Adrenal gland (tissue), 19 donors: ENCODE measurements at places on chromosomes 2 and 18. TPM values are rescaled to one million over a fixed set of nuclear protein-coding genes. Genes with fewer than 3 reads are reported as not detected.

DNA sequence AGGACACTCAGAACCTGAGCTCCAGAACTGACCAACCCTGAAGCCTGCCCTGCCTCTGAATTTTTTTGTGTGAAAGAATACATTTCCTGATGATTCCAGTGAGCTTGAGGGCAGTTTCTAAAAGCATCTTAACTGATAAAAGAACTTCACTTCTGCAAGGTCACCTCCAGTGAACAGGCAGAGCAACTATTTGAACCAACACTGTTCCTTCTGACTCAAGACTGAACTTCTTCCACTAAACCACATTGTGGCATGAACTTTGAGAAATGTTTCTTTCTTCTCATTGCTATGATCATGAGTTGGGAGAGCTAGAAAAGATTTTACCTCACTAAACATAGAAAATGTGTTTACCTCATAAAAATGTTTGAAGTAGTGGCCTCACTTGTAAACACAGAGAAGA is 83.8 kb upstream of the SERTAD2 start:
- no peak for DNase-seq

GRCh38 chr2:207151048-207151447 is 14.7 kb downstream of the KLF7 start:
- DNase-seq = no peak

DNA sequence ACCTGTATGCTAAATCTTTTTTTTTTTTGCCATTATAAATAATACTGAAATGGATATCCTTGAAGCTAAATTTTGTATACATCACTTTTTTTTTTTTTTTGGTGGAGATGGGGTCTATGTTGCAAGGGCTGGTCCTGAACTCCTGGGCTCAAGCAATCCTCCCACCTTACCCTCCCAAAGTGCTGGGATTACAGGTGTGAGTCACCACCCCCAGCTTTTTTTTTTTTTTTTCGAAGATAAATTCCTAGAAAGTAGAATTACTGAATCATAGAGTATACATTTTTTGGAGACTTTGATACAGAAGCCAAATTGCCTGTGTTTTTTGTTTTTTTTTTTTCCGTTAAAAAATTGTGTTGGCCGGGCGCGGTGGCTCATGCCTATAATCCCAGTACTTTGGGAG is 51.0 kb upstream of the MCFD2 start:
- DNase-seq = no peak

- DNase-seq = no peak
Observed at GRCh38 chr18:67726882-67727281, 210.4 kb upstream of the DSEL start.

- no peak for DNase-seq
Observed at GRCh38 chr2:215994911-215995310, 18.4 kb downstream of the MREG start.

DNA sequence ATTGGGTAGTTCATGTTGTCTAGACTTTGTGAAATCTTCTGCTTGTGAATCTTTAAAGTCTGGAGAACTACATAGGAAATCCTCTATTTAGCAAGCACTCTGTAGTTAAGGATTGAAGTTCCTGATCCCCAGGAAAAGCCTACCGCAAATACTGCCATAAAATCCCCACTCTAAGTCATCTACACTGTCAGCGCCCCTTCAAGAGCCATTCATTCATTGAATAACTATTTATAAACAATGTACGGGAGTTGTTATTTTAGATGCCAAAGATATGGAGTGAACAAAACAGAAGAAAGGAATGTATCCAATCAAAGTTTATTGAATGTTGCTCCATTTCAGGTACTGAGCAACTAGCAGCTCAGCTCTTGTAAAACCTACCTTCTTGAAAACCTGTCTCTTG is 36.5 kb upstream of the SLC39A10 start:
- no peak for DNase-seq

DNA sequence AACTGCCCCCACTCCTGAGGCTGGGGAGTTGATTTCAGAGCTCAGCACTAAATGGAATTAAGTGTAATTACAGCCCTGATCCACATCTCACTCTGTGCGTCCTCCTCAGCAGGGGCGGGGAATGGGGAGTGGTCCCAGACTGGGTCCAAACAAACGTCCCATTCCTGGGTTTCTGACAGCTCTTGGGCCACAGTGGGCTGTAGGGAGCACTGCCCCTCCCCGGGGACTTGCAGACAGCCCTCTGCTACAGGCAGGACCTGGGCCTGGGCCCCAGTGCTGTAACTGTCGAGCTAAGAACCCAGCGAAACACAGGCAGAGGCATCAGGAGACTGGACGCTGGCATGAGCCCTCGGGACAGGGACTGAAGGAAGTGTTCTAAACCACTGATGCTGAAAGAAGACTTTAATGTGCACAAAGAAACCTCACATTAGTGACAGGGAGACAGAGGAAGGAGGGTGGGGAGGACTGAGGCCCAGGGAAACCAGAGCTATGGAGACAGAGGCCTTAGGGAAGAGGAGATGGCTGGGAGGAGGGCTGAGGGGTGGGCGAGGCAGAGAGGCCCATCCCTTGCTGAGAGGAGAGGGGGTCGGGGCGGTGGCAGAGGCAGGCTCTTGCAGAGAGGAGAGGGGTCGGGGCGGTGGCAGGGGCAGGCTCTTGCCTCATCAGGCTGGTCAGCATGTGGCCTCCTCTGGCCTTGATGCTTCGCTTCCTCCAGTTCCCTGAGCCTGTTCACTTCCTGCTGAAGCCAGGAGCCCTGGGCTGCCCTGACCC is 5.8 kb upstream of the SEMA4C start:
- DNase-seq = no peak

DNA sequence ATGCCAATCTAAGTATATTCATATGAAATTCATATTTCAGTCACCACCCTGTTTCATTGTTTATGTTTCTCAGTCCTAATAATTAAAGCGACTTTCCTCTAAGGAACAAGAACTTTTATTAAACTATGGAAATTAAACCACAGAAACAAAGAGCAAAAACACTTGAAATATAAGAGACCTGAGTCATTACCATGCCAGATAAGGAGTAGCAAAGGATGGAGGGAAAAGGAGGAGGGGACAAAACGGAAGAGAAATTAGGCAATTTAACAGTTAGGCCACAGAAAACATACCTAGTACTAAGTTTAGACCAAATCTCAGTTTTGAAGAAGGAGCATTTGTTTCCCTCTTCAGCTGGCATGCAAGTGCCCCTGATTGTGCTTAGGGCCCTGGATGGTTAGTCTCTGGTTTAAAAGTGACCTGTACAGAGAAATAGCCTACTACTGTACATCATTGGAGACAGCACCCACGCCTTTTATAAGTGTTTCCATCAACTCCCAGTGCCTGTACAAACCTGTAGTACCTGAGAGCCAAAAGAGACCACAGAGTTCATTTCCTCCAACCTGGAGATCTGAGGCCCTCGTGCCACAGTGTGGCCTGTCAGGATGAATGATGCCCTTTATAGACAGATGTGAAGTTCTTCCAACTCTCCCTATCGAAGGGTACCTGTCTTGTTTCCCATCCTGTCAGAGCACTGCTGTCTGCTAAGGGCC is 74.5 kb downstream of the SPATS2L start:
- no peak for DNase-seq

DNA sequence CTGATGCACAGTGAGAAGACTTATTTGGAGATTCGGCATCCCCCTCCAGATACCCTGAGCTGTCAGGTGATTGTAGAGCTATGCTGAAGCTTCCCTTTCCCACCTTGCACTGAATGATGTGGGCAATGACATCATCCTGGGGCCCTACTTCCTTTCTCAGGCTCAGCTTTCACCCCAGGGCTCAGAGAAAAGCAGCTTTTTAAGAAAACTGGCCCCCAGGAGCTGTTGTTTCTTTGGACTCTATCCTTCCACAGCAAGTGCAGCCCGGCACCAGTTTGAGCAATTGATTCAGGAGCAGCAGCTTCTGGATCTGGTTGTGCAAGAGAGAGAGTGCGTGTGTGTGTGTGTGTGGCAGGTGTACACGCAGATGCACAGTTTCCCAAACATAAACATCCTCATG is 251.3 kb downstream of the ANAPC1 start:
- DNase-seq = no peak

- DNase-seq = no peak
Observed at GRCh38 chr2:235776531-235776930, 282.7 kb downstream of the AGAP1 start.

DNA sequence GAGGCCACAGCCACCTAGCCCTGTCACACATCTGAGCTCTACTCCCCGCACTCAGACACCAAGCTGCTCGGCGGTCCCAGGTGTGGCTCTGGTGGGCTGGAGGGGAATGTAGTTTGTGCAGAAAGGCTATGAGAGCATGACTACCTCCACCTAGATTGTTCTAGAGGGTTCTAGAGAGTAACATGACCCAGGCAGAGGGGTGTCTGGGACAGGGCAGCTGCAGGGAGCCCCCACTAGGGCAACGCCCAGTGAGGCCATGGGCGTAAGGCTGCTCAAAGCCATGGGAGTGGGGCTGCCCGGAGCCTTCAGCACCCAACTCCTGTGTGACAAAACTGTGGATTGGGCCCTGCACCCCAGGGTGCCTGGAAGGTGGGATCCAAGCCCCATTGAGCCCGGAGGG is 511.4 kb upstream of the MYT1L start:
- no peak for DNase-seq

DNA sequence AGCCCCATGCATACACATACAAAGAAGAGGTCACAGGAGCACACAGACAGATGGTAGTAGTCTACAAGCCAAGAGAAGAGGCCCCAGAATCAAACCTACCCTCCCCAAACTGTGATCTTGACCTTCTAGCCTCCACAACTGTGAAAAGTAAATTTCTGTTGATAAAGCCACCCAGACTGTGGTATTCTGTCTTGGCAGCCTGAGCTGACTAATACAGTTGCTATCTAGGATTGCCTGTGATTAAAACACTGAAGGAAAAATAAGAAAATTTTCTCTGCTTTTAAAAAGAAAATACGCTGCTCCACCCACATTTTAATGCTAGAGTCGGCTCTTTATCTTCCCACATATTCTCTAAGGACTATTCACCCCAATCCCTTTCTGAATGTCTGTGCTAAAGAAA is 143.7 kb upstream of the TMEM200C start:
- DNase-seq = no peak

GRCh38 chr2:133425612-133426011 is 142.7 kb downstream of the NCKAP5 start:
- no peak for DNase-seq

Gene UGT1A10
- total RNA-seq = not detected

GRCh38 chr2:218804817-218805216 is 22.9 kb downstream of the CYP27A1 start:
- no peak for DNase-seq

DNA sequence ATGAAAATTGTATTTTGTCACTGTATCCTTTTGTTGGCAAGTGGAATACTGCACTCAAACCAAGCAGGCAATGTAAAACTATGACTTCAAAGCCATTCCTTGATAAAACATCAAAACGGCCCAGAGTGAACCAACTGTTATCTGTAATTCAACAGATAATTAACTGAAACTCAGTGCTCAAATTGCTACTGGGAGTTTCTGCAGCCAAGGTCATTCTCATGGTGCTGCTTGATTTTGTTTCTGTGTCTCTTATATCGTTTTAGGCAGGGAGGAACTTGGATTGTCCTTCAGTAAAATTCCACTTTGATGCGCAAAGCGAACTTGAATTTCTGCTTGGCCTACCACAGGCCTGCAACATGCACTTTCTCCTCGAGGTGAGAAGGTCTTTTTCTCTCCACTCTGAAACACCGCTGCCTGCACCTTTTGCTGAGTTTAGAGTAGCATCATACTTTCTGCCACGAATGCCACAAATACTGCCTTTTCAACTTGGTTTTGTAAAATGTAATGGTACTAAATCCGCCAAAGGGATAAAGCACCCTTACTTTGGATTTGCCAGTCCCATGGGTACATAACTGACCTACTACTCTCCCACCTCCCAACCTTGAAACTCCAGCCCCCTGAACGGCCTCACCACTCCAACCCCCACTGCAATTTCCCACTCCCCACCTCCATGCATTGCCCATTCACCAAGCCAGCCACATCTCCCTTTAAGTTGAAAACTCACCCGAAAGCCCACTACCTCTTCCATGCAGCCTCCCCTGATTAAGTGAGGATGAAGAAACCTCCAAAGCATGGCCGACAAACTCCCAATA is 204.7 kb downstream of the TGIF1 start:
- peak; percentile 58 for DNase-seq

DNA sequence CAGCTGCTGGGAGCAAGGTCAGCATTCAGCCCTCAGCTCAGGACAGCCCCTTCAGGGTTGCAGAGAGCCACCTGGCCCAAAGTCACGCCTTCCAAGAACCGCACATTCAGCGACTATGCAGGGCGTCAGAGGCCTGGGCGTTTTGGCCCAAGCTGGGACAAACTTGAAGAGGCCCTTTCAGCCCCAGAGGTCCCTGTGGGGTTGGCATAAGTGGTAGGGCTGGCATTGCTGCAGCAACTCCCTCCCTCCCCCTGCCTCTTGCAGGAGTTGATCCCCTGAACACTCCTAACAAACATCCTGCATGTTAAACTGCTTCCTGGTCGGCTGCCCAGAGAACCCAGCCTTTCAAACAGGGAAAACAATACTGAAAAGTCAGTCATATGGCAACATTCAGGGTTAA is 192.9 kb upstream of the SMAD2 start:
- DNase-seq = no peak

DNA sequence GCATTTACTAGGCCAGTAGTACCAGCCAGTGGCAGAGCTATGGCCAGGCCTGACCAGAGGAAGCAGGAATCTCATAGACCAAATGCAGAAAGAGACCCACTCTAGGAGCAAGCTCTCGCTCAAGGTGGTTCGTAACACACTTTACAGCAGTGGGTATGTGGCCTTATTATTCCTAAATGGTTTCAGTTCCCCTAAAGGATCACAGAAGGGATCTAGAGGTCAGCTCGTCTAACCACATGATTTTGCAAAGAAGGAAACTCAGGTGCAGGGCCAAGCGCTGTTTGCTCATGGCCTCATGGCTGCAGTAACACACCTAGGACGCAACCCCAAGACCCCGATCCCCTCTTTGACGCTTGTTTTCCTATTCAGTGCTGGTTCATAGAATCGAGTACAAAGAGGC is 65.5 kb upstream of the ATG16L1 start:
- DNase-seq = no peak
